Prostate gland (tissue), 2 donors: ENCODE measurements at places on chromosomes 4 and X. TPM values are rescaled to one million over a fixed set of nuclear protein-coding genes. Genes with fewer than 3 reads are reported as not detected.

PPA2 gene
- 54.0 TPM for total RNA-seq

MAGEA10 gene
- 8.0 TPM for total RNA-seq

IGSF1 gene
- total RNA-seq: 1.5 TPM

DLG3 gene
- total RNA-seq: 29.1 TPM

EXOC1L gene
- total RNA-seq: not detected

ZNF711 gene
- total RNA-seq: 75.2 TPM

ITIH6 gene
- total RNA-seq: 1.0 TPM

CHRNA9 gene
- not detected for total RNA-seq

UGT2B11 gene
- not detected for total RNA-seq

TMEM35A gene
- 3.6 TPM for total RNA-seq

CD40LG gene
- not detected for total RNA-seq

GABRG1 gene
- not detected for total RNA-seq

PCDH18 gene
- 28.0 TPM for total RNA-seq

DNA sequence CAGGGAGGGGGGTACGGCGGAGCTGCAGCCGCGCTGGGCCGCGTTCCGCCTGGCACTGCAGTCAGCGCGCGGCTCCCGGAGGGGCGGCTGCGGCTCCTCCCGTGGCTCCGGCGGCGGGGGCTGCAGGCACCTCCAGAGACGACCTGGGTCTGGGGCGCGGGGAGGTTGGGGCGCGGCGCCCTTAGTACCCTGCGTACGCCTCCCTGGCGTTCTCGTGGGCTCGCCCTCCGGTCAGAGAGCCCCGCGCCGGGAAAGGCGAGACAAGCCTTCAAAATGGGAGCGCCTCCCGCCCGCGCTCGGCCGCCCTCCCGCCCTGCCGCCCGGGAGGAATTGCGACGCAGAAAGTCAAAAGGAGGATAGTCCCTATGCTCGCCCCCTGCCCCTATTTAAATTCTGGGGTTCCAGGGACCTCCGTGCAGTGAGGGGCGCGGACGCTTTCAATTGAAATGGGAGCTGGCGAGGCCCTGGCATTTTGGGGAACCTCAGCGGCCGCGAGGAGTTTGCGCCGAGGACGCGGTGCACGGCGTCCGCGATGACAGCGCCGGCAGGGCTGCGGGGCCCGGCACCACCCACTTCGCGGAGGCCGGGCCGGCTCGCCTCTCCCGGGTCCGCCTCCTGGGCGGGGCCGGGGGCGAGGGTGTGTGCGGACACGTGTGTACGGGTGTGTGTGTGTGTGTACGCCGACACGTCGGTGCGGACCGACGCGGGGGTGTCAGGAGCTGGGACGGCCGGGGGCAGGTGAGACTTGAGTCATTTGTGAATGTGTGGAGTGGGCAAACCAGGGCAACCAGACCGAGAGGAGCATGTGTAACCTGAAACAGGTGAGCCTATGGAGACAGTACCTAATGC is 544 bp downstream of the HERC3 start:
- peak; percentile 82 for DNase-seq

GRCh38 chr4:151675411-151675971 is 85.3 kb downstream of the GATB start:
- DNase-seq: no peak

- DNase-seq: no peak
Measured at GRCh38 chrX:53695946-53696549, 9.5 kb upstream of the HUWE1 start.

GRCh38 chr4:89639395-89639794 is 197.6 kb downstream of the SNCA start:
- DNase-seq: no peak

DNA sequence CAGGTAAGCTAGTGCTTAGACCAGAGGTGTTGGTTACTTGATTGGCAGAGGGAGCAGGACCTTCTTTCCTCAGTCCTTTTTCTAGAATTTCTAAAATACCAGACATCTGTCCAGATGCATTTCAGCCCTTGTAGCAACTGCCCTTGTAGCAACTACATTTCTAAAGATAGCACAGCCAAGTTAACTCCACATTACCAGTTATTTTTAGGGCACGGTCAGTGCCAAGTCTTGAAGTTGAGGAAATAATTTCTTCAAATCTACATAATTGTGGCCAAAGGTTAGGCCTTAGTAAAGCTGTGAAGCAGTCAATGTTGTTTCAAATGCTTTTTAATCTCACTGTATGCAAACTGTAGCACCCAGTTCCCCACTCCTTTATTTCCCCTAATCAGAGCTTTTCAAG is 62.9 kb downstream of the MID1IP1 start:
- no peak for DNase-seq

DNA sequence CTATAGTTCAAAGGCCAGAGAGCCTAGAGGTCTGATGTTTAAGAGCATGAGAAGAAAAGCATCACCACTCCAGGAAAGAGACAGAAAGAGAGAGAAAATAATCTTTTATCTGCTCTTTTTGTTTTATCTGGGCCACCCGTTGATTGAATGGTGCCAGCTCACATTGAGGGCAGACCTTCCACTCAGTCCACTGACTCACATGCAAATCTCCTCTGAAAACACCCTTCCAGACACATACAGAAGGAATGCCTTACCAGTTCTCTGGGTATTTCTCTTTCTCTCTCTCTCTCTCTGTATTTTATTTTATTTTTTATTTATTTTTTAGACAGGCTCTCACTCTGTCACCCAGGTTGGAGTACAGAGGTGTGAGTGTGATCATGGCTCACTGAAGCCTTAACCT is 252.5 kb downstream of the DTHD1 start:
- DNase-seq: no peak

DNA sequence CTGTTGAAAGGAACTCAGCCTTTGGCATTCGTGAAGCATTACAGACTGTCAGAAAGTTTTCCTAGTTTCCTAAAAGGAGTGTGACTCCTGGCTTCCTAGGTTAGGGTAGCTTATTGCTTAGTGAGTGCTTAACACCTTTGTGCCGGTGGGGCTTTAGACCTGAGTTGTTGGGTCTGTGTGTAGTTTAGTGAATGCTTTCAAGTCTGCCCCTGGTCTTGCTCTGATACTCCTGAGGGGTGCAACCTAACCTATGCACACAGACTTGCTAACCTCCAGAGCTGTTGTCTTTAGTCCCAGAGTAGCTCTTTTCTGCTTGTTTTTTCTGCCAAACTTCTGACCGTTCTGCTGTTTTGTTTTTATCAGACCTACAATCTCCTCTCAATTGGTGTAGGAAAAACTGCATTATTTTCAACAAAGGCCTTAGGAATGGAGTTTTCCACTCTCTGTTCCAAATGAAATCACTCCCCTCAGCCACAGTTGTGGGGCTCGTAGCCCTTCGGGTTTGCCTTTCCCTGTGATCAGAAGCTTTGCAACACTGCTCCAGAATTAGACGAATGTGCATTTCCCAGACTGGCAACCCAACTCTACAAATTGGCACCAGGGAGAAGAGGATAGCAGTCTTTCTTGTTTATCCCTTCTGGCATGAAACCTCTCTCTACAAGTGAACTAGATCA is 1399.1 kb upstream of the PCDH7 start:
- DNase-seq: no peak

DNA sequence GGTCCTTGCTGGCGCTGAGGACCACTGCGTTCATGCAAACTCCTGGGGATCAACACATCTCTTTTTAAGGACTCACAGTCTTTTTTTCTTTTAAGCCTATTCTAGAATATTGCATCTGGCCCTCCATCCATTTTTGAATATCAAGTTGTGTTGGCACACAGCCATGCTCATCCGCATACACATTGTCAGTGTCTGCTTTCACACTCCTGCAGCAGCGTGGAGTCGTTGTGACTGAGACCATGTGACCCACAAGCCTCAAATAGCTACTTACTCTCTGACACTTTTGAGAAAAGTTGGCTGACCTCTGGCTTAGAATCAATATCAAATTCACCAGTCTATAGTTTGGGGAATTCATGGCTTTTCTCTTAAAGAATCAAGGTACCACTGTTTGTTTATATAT is 191.8 kb upstream of the S100G start:
- DNase-seq: no peak

DNA sequence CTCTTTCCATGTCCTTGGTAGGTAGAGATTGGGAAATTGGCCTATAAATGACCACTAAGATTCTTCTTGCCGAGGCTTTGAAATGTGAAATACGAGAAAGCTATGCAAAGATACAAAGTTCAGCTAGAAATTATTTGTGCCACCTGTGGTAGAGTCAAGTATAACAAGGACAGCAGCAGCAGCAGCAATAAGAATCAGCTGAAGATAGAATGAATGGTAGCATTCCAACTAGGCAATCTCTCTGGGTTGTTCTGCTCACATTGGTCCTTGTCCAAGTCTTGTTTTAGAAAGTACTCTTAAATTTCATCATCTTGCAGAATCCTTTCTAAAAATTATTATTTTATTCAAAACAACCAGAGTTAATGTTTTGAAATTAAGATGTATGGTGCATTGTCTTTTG is 67.8 kb upstream of the PCDH10 start:
- no peak for DNase-seq

DNA sequence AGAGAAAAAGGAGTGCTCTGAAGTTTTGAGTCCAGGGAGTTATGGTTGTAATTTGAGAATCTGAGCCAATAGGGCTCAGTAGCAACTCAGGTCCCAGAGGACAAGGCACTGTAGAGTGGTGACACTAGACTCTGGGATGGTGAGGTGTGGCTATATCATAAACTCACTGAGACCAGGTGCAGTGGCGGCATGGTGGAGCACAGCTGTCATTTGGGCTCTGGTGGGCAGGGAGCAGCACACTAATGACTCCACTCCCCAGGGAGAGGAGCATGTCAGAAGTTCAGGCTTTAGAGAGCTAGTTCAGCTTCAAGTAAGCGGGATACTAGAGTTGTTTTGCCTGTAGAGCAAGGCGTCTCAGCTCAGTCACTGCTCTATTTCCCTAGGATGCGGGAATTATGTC is 165.4 kb upstream of the USP38 start:
- no peak for DNase-seq

DNA sequence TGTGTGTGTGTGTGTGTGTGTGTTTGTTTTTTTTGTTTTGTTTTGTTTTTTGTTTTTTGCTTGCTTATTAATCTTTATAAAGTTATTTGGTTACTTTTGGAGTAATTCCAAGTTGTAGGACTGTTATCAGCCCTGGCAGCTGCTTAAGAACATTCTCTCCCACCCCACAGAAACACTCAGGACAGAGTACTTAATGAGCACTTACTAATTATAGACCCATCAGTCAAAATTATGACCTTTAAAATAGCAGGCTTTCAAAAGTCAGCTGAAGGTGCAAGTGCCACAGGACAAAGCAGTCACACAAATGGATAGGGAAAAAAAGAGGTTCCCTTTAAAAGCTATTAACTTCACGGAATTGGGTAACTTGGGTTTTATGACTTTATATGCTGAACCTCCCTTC is 69.0 kb downstream of the BEND2 start:
- DNase-seq: no peak

GRCh38 chr4:1379351-1379781 is 26.9 kb downstream of the NKX1-1 start:
- DNase-seq: no peak

GRCh38 chr4:86706923-86707597 is 112.9 kb downstream of the PTPN13 start:
- no peak for DNase-seq

- DNase-seq: no peak
Measured at GRCh38 chr4:25904748-25905082, 9.3 kb upstream of the SMIM20 start.

DNA sequence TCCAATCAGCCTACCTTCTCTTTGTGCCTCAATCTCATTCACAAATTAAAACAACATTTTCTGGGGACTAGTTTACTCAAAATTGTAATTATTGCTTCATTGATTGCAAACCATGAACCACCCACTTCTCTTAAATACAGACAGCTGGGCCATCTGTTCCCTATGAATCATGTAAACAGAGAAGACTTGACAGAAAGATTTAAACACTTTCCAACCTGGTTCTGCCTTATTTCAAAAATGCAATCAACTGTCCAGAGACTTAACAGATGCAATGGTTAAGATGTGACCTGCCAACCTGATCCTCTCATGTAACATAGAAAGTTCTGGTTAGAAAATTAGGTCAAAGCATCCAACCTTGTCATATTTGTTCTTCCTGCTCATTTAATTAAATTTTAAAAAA is 20.8 kb upstream of the SERTM2 start:
- DNase-seq: no peak

- DNase-seq: peak; percentile 58
Measured at GRCh38 chr4:141636082-141636770, at the start of gene IL15. TSS of gene IL15 (plus strand) at chr4:141636583. CDS start at chr4:141719465, 82,882 bp downstream.

DNA sequence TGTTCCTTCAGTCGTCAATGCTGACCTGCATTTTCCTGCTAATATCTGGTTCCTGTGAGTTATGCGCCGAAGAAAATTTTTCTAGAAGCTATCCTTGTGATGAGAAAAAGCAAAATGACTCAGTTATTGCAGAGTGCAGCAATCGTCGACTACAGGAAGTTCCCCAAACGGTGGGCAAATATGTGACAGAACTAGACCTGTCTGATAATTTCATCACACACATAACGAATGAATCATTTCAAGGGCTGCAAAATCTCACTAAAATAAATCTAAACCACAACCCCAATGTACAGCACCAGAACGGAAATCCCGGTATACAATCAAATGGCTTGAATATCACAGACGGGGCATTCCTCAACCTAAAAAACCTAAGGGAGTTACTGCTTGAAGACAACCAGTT is 12.6 kb downstream of the TLR8 start:
- DNase-seq: no peak

GRCh38 chr4:56971383-56971782 is 6.0 kb downstream of the NOA1 start:
- DNase-seq: no peak

GRCh38 chr4:6335040-6335590 is 65.5 kb downstream of the WFS1 start:
- no peak for DNase-seq

DNA sequence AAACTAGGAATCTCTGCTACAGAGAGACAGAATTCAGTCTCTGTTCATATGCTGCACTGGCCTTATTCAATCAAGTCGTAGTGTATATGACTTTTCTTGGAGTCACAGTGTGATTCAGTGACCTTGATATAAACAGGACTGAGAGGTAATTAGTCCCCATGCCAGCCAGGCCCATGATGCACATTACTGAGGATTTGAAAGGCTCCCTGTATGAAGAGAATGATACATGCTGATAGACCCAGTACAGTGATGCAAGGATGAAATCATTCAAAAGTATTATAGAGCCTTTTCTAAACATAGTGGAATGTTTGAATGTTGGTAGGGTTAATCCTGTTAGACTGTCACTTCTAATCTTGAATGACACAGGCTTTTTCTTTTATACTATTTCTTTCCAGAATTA is 34.1 kb downstream of the ANXA3 start:
- no peak for DNase-seq

- DNase-seq: no peak
Measured at GRCh38 chrX:14598330-14598729, 69.0 kb downstream of the GLRA2 start.
